ENCODE measurements at places on chromosomes 5 and 9.

- DNase-seq: no peak
Measured at GRCh38 chr9:137437691-137438590, 3.2 kb downstream of the ENTPD8 start.

- DNase-seq: no peak
Measured at GRCh38 chr9:131672451-131672850, 67.4 kb downstream of the RAPGEF1 start.

DNA sequence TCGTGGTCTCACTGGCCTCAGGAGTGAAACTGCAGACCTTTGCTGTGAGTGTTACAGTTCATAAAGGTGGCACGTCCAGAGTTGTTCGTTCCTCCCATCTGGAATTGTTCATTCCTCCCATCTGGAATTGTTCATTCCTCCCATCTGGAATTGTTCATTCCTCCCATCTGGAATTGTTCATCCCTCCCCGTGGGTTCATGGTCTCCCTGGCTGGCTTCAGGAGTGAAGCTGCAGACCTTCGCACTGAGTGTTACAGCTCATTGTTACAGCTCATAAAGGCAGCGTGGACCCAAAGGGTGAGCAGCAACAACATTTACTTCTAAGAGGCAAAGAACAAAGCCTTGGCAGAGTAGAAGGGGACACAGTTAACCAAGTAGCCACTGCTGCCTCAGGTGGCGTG is 69.1 kb downstream of the GCNT1 start:
- peak; percentile 66 for DNase-seq

DNA sequence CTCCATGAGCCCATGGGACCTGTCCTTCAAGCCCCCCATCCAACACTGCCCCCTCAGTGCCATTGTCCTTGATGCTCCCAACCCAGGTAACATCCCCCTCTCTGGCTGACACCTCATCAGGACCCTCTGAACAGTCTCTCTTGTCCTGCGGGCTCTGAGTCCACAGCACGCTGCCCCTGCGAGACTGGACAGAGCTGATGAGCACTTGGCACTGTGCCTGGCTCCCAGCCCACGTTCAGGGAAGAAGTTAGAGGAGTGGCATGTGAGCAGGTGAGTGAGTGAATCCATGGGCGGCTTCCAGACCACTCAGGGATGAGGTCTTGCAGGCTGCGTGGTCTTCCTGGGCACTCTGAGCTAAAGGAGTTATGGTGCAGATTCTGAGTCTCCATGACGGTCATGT is 70.7 kb downstream of the PAX5 start:
- DNase-seq: no peak

DNA sequence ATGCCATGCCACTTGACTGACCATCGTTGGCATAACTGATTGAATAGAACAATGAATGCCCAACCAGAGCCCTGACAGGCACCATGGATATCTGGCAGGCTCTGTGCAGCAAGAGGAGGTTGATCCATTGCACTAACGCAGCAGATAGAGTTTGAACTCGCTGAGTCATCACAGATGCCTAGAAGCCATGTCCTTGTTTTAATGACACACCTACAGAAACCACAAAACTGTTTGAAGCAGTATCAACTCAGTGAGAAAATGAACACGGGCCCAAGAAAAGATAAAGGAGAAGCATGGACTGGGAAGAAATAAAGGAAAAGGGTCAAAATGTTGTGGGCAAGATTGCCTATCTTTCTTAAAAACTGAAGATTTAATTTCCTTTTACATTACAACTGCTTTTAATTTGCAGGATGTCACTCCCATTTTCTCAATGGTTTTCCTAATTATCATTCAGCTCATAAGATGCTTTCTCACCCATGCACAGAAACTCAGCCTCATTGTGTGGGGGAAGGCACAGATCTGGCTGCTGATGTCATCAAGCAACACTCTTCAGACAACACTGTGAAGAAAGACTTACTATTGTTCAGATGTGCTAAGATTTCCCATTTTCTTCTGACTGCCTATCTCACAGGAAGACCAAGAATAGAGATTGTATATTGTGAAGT is 129.0 kb downstream of the PIK3R1 start:
- no peak for DNase-seq

GRCh38 chr5:2021484-2022176 is 138.9 kb upstream of the IRX4 start:
- DNase-seq: no peak

GRCh38 chr5:162473041-162473714 is 405.6 kb downstream of the GABRG2 start:
- no peak for DNase-seq

- no peak for DNase-seq
Measured at GRCh38 chr5:34531751-34532360, 124.3 kb upstream of the RAI14 start.

GRCh38 chr5:56409331-56410190 is 176.4 kb upstream of the ANKRD55 start:
- DNase-seq: no peak

GRCh38 chr9:76151267-76151666 is 243.0 kb downstream of the RFK start:
- DNase-seq: no peak

GRCh38 chr5:36836831-36837230 is 39.7 kb upstream of the NIPBL start:
- DNase-seq: no peak

GRCh38 chr9:99438596-99438995 is 216.5 kb downstream of the SEC61B start:
- DNase-seq: no peak

- DNase-seq: no peak
Measured at GRCh38 chr5:170585273-170585948, 81.6 kb downstream of the KCNIP1 start.

DNA sequence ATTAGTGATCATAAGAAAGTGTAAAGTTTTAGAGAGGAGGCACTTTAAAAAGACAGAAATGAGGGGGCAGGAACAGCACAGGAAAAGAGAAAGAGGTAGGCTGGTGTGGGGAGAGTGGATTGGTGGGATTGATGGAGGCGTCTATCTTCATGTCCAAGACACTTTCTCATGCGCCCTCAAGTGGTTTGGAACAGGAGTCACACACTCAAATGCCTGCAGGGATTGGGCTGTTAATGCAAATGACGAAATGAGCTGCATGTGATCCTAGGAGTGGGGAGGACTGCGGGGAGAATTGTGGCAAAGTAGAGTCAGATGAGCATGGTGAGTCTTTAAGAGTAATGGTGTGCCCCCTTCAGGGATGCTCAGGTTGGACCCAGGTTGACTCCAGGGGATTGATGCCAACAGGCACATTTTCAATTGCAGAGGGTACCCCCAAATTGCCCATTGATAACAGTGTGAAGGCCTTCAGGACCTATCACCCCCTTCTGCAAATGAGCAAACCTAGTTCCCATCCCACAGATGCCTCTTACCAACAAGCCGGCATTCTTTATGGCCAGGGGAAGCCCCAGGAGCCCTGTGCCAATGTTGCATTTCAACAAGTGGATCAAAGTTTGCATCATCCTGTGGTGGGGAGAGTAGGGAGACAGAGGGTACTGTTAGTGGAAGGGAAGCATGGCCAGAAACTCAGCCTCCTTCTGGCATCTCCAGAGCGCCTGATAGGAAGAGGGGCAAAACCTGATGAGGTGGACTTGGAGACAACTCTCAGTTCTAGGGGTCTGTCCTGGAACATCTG is 5.3 kb downstream of the SLC36A3 start:
- peak; percentile 51 for DNase-seq

DNA sequence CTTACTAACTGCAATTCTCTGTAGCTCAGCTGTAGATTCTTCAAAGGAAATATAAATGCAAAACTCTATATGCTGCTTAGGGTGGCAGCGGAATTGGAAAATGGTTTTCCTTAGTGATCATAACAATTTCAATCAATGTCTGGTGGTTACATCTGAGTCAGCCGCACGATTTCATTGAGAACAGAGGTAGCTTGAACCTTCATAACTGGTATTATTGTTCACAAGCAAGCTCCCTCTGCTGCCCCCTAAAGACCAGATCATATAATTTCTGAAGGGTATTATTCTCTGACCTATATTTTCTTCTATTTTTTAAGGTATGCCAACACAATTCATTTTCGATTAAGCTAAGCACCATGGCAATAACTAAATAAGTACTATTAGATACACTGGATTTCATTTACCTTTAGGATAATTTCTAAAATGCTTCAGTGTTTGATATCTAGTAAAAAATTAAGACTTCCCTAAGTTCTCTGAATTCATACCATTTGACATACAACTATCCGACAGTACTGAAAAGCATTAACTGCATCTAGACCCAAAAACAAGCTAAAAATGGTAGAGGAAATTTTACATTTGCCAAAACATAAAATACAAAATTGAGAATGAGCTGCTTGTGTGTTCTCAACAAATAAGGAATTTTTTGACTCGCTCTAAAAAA is 181.1 kb upstream of the SPEF2 start:
- peak; percentile 8 for DNase-seq

DNA sequence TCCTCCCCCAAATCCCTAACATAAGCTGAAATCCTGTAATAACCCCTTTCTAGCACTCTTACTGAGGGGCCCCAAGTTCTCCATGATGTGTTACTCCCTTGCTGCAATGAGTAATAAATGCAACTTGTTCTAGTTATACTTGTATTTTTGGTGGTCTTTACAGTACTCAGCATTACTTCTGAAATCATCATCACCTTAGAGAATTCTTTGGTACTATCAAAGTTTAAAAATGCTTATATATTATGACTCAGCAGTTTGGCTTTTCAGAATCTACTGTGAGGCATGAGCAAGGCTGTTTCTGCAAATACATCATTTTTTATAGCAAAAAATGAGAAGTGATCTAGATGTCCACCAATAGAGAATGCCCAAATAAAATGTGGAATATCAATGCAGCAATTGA is 20.7 kb upstream of the ROPN1L start:
- no peak for DNase-seq

DNA sequence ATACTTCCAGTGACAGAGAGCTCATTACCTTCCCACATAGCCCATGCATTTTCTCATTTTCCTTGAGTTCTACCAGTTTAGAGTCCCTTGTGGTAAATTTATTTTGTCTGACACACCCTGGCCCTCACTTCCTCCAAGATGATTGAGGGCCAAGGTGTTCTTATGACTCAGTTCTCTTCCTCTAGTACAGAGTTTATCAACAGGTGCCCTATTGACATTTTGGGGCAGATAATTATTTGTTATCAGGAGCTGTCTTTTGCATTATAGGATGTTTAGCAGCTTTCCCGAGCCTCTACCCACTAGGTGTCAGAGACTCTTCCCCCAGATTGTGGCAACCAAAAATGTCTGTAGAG is 7.1 kb downstream of the SLC36A3 start:
- no peak for DNase-seq

DNA sequence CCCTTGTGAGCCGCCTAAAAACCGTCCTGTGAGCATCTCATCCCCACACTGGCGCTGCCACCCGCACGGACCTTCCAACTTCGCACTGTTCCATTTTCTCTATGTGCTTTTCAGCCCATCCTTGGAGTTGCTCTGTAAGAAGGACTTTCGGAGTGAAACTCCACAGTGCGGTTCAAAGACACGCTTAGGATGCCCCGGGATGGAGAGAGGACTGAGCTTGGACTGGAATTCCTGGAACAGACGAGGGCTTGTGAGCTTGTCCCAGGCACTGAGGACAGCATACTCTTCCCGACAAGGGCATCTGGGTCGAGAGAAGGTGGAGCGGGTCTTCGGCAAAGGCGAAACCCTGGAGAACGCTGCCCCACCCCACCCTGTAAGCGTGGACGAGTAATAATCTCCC is 187.8 kb downstream of the MEF2C start:
- DNase-seq: no peak

DNA sequence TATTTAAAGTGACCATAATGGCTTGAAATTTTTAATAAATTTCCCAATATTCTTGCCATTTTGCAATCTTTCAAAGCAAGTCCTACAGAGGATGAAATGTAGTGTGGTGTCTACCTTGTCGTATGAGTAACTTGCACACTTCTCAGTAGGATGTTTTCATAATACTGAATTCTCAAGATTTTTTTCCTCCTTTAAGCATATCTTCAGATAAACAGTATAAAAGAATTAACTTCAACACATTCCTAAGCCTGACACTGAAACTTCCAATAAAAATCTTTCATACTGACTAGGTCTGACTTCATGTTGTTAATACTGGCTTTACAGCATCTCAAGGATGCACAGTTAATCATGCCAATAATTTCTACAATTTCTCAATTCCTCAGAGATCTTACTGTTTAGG is 62.0 kb downstream of the DROSHA start:
- DNase-seq: no peak

GRCh38 chr5:138641547-138642298 is 66.5 kb upstream of the HSPA9 start:
- DNase-seq: no peak

- no peak for DNase-seq
Measured at GRCh38 chr5:11045411-11045810, 284.4 kb upstream of the DAP start.

GRCh38 chr5:108869066-108869465 is 121.4 kb downstream of the FER start:
- no peak for DNase-seq

DNA sequence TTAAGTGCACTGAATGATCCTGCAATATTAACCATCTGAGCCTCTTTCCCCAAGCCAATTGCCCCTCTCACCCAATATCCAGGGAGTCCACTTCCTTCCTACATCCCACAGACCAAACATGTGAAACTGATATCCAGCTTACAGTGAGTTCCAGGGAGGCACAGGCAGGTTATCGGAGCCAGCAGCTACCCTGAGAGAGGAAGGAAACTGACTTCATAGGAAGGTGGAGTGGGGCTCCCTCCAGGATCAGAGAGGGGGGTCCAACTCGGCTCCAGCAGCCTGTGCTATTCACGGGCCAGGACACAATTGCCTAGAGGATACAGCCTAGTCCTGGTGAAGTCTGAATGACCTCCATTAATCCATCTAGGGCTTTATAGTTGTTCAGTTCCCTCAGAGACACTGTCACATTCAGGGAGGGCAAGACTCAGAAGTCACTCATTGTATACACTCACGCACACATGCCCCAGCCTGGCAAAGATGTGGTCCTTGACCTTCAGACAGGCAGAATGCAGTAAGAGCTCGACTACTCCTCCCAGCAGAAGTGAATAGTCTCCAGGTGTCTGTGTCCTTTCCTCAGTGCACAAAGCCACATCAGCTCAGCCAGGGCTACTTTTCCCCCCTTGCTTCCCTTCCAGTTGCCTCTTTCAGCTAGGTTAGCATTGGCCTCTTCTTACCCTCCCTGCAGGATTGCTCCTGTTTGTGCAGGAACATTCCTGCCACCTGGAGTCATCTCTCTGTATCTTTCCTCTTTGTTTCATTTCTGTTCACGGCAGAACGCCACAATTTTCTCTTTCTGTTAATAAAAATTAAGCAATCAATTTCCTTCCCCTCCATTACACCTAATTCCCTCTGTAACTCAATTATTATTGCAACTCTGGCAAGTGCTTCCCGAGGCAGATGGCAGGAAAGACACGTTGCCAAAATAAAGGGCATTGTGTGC is 501.7 kb downstream of the ARHGEF28 start:
- no peak for DNase-seq

- no peak for DNase-seq
Measured at GRCh38 chr9:94554439-94555331, at the start of gene PCAT7. PCAT7 (plus strand) TSS chr9:94555083.
